H54 (cell line): ENCODE measurements at places on chromosomes 11 and 22.

DNA sequence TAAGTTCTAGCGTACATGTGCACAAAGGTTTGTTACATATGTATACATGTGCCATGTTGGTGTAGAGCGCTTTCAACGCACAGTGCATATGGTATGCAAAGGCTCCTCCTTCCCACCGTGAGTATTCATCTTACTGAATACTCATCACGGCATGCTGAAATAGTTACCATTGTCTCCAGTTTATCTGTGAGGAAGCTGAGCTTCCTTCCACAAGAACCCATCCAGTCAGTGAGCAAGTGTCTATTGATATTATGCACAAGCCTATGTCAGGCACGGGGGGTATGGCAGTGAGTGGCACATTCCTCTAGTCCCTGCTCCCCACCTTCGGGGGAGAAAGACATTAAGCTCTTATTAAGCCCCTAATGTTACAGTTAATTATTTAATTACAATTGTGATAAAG lies 28.1 kb downstream of the INSC start:
- DNase-seq, result no peak

DNA sequence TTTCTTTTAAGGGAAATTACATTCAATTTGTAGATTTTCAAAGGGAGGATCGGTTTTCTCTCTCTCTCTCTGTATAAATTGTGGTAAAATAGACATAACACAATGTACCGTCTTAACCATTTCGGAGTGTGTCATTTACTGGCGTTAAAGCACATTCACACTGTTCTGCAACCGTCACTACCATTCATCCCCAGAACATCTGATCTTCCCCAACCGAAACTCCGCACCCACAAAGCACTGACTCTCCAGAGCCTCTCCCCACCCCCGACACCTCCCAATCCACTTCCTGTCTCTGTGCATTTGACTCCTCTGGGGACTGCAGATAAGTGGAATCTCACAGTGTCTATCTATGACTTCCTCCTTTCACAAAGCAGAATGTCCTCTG lies 15.9 kb upstream of the GRAMD4 start:
- no peak for DNase-seq

- DNase-seq, result peak; percentile 77
These were observed at the start of the genes SIAE and SPA17 for GRCh38 chr11:124673333-124674167. SIAE (minus strand) TSS chr11:124673739; CDS start chr11:124673708, 31 bp downstream. SPA17 (plus strand) TSS chr11:124673904; CDS start chr11:124675265, 1,361 bp downstream.

DNA sequence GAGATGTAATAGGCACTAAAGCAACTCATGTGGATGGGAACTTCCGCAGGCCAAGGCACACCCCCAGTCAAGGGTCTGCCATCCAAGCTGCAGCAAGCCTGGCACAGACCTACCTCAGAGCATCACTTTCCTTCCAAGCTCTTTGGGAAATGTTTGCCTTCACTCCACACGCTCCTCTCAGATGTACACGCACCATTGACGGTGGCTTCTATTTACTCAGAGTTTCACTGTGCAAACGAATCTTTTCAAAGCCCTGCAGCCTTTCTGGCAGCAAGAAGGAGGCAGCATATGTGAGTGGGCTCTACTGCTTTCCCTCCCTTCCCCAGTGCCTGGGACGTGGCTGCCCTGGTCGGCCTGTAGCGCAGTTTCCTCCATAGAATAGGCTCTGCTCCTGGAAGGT lies 60.9 kb upstream of the USP47 start:
- DNase-seq, result no peak

DNA sequence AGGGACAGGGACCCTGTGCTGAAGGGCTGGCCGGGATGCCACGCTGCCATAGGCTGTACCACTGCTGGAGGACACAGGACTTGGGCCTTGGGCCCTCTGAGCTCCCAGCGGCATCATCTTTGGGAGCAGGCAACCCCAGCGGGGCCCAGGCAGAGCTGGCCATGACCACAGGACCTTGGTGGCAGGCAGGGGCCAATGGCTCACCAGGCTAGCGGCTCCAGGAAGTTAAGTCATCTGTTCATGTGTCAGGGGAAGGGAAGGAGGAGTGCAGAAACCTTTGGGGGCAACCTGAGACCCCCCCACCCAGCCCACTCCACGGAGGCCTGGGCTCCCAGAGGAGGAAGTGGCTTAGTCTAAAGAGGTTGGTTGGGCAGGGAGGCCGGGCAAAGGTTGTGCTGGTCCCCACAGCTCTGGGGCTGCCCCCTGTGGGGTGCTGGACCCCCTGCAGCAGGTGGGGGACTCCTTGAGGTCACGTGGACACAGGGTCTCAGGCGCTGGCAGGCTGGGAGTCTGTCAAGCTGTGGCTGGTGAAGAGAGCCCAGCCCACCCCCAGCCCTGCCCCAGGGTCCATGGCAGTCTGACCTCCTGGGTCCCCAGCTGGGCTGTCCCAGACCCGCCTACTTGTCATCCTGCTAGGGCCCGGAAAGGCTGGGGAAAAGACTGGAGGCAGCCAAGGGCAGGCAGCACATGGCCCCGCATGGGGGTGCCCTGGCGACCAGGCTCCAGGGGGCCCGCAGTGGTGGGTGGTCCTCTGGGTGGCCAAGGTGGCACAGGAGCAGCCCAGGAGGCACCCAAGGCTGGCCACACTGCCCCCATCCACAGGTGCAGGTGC lies 184.3 kb downstream of the IGLL1 start:
- no peak for DNase-seq

DNA sequence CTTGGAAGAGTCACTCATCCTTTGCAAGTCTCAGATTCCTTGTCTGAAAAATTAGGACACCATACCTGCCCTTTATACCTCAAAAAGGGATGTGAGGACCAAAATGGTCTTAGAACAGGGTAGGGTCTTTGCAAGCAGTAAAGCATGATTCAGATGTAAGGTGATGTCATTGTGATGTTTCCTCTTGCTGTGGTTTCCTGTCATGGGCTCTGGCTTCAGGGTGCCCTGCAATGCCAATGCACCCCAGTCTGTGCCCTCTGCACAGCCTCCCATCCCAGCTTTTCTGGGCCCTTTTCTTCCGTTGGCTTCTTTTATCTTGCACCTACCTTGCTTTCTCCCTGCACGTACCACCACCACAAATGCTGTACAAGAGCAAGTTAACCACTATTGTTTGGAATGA lies 87.8 kb upstream of the NNMT start:
- DNase-seq, result no peak

GRCh38 chr11:86275493-86276370 lies 26.3 kb upstream of the HIKESHI start:
- DNase-seq, result no peak

GRCh38 chr11:18132341-18132740 lies at the start of gene MRGPRX3:
MRGPRX3 (plus strand) TSS chr11:18132571; CDS start chr11:18137203, 4,632 bp downstream.
- no peak for DNase-seq

DNA sequence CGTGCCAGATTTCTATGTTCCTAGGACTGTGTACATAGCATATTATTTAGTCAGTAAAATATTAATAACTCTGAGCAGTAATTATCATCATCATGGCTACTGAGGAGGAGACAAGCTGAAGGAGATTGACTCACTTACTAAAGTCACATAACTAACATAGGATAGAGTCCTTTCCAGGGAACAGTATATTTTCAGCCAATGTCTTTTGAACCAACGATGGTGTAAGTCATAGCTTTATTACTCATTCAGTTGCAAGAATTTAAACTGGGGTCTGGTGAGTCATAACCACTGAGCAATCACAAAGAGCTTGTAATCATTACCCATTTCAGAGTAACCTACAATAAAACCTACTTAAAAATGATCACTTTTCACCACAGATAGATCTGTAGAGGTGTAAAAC lies 1564.8 kb upstream of the TENM4 start:
- peak; percentile 24 for DNase-seq
